GM19239 (cell line): ENCODE measurements at places on chromosomes 13 and 19.

- DNase-seq = no peak
Measured at GRCh38 chr19:18737954-18738351, 53.2 kb downstream of the COMP start.

GRCh38 chr13:84439108-84439507 is 556.8 kb upstream of the SLITRK1 start:
- no peak for DNase-seq

DNA sequence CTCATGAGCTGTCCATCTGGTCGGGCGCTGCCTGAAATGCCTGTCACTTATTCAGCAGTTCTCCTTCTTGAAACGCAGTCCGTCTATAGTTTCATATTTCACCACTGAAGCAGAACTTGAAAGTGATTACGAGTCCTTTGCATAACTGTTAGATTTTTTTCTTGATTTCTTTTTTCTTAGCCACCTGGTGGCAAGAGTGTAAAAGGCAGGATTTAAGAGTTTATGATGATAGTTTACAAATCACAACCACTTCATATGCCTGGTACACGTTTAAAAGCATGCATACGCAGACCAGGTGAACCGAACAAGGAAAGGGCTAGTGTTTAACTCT is 45.8 kb downstream of the GGACT start:
- DNase-seq = peak; percentile 34

DNA sequence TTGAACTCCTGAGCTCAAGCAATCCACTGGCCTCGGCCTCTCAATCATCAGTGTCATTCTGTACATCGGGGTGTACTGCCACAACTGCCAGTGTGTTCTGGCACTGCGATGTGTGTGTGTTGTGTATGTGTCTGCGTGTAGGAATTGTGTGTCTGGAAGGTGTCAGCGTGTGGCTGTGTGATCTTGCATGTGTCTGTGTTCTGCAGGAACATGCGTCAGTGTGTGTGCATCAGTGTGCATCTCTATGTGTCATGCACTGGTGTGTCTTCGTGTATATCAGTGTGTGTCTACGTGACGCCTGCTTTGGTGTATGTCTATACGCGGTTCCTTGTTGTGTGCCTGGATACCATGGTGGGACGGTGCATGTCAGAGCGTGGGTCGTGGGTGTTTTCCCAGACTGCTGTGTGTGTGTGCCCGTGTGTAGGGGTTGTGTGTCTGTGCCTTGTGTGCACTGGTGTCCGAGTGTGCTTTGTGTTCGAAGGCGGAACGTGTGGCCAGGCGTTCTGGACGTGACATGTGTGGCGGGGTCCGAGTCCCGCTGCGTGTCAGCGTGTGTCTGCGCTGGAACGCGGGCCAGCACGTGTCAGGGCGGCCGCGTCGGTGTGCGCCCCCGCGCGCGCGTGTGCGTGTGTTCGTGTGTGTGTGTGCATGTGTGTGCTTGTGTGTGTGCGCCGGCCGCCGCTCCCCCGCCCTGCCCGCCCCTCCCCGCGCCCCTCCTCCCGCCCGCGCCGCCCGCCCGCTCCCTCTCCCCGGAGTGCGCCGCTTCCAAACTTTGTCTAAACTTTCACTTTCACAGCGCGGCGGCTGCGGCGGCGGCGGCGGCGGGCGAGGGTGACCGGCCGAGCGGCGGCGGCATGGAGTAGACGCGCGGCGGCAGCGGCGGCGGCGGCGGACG is at the start of gene NFIX:
NFIX (plus strand) TSS at position 775 of the 895 bp plus-strand sequence. CDS start 363 bp downstream, outside the sequence.
- DNase-seq = no peak

DNA sequence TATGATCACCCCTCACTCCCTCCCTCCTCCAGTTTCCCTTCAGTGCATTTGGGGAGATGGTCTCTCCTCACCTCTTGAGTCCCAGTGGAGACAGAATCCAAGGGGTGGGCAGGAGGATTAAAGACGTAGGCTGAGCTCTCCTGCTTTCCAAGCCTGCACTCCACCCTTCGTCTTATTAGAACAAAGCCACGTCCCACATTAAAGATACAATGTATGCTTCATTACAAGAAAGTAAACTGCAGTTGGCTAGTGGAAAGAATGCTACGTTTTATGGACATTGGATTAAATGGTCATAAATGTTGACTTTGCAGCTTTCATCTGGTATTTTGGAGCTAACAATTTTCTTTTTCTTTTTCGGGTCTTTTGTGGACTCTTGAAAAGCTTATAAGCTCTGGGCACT is 1.5 kb upstream of the KLK11 start:
- DNase-seq = no peak
